ENCODE measurements at places on chromosomes 5 and 9. TPM values are rescaled to one million over a fixed set of nuclear protein-coding genes. Genes with fewer than 3 reads are reported as not detected.

- DNase-seq, result no peak
Measured at GRCh38 chr9:123978981-123979380, 32.6 kb upstream of the LHX2 start.

GRCh38 chr5:106822851-106823250, 847.9 kb downstream of the EFNA5 start:
- no peak for DNase-seq

GRCh38 chr9:98973171-98973570, 29.5 kb downstream of the COL15A1 start:
- DNase-seq, result no peak

DNA sequence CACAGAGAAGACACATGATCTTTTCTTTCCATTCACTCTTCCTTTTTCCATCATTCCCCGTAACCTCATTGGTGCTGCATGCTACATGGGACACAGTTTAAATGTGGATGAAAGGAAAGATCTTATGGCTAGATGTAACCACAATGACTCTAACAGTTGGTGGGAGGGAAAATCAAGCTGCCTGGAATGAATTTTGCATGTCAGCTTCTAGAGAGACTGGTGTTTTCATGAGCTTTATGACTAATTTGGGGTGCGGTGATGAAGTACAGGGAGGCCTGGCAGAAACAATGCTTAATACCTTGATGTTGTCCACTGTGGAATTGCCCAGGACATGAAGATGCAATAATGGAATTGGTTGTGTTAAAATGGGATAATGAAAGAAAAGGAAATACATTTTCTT, 55.9 kb upstream of the MYO10 start:
- no peak for DNase-seq

DNA sequence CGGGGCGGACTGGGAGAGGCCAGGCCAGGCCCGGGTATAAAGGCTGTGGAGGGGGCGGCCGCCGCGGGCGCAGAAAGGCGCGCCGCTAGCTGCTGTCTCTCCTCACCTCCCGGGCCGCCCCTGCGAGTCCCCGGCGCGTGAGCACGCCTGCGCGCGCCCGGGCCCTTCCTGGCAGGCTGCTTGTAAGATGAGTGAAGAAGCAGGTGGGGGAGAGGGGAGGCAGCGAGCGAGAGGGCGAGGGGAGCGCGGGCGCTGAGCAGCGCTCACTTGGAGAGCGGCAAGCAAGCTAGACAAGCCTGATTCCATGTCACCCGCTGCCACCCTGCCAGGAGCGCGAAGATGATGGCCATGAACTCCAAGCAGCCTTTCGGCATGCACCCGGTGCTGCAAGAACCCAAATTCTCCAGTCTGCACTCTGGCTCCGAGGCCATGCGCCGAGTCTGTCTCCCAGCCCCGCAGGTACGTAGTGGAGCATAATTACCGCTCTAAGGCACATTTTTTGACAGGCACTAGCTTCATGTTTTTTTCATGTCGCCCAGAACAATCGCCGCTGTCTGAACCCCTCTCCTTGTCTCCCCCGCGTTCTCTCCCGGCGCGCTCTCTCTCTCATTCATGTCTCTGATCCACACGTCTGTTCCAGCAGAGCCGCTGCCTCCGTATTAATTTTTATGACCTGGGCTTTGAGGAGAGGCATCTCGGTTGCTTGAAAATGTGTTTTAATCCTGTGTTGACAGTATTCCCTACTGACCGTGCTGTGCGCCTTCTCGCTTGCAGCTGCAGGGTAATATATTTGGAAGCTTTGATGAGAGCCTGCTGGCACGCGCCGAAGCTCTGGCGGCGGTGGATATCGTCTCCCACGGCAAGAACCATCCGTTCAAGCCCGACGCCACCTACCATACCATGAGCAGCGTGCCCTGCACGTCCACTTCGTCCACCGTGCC, at the start of gene POU4F3:
Gene POU4F3 (plus strand): TSS at position 66 of the 941 bp plus-strand sequence. CDS start 274 bp downstream, at position 340.
- no peak for DNase-seq

DNA sequence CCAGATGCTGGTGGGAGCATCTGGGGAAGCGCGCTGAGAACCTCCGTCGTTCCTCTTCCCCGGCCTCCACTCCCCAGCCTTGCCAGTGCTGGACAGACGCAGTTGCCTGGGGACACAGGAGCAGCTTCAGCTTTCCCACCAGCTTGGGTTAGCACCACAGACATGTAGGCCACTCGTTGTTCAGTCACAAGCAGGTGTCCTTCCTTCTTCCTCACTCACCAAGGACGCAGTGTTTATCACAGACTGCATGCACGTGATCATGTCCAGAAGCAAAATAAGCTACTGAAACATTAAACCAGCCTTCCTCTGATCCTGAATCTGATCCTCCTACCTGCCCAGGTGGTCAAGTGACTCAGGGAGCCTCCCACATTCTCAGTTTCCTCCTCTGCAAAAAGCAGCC, 232.9 kb downstream of the SYK start:
- no peak for DNase-seq

DNA sequence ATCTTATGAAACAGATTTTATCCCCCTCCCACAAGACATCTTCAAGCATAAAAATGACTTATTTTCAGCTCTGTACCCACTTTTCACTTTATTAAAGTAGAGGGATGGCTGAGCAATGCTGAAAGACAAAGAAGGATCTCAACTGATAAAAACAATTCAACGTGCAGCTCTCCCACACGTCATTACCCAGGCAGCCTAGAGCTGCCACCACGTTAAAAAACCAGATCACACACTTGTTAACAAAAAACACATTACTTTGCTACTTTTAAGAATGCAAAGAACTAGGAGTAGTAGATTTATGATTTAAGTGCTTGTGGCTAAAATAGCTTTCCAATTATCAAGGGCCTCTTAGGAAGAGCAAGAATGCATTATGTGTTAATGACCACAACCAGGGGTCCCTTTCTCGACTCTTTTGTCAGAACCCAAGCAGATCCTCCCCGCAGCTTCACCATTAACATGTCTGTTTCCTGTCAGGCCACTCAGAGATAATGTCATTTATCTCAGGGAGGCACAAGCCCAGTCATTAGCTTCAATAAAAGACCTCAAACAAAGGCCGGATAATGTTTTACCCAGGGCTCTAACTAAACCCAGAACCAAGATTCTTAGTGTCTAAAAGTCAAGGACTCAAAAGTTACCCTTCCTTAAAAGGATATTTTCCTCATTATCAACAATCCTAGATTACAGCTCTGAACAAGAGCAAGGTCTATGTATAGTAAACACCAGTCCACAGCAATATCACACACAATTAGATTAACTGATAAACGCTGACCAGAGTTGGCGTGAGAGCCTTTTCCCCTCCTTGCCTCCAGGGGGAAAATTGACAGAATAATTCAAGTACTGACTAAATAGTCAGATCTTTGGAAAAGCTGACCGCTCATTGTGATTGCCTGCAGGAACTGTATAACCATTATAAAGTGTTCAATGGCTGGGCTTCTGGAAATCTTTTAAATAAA, 7.5 kb downstream of the ZNF608 start:
- DNase-seq, result no peak

GRCh38 chr9:134871697-134872340, 8.8 kb upstream of the FCN2 start:
- no peak for DNase-seq

- DNase-seq, result no peak
Measured at GRCh38 chr9:87502391-87503221, 4.9 kb downstream of the DAPK1 start.

DNA sequence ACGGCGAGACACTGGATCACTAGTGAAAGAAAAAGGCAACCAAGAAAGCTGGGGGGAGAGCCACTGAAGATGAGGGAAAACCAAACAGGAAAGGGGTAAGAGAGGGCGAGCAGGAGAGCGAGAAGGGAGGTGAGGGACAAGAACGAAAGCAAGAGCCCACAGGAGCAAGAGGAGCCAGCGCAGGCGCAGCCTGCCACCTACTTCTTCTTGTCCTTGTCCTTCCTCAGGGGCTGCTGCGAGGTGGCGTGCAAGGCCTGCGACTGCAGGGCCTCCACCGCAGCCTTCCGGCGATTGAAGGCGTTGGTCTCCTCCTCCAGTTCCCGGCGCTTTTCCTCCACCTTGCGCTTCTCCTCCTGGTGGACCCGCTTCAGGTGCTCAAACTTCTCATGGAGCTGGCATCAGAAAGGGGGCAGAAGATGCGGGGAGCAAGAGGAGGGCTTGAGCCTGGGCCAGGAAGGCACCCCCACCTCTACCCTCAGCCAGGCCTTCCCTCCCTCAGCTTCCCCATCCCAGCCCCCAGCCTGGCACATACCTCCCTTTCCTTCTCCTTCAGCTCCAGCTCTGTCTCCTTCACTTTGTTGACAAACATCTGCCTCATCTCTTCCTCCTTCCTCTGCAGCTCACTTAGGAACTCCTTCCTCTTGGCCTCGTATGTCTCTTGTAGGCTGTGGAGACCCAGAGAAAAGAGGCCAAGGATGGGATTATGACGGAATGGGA, 13.5 kb downstream of the CCNI2 start:
- DNase-seq, result no peak

GRCh38 chr9:16213781-16214515, 656.5 kb downstream of the BNC2 start:
- peak; percentile 66 for DNase-seq

- no peak for DNase-seq
Measured at GRCh38 chr9:76588316-76588715, 129.3 kb downstream of the GCNT1 start.

DNA sequence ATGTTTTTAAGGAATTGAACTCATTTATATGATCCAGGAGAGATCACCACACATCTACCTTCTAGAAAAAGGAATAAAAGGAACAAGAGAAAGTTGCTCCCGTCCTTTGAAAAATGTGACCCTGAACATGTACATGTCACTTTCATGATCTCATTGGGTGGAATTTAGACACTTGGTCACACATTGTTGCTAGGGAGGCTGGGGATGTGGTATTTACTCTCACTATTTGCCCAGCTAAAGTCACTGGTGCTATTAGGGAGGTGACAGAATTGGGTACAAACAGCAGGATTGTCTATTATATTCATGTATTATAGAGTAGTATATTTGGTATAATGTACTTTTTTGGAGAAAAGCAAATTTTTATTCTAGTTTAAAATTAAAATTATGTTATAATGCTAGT, 2.1 kb upstream of the CDH10 start:
- DNase-seq, result no peak

GRCh38 chr5:8685704-8686103, 816.8 kb downstream of the MTRR start:
- DNase-seq, result no peak

GRCh38 chr9:76537150-76537646, 78.2 kb downstream of the GCNT1 start:
- peak; percentile 67 for DNase-seq

DNA sequence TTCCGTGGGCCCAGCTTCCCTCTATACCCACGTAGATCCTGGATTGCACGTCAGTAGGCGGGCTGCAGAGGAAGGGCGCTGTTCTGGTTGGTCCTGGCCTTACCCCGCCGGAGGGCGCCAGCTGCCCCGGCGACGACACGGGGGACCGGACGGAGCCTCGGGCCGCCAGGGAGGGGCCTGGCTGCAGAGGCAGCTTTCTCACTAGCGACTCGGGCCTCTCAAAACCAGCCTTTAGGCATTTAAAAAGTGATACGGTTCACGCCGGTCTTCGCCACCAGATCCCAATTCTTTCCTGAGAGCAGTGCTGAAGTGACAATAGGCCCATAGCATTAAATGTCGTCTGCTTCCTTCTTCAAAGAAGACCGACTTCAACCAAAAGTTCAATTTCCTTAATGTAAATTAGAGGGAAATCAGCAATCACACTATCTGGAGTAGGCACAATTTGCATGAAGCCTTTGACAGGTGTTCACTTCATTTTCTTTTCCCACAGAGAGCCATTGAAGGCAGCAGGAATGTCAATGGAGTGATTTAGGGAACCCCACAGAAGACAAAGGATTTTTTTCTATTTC, 17.6 kb upstream of the UBE2D2 start:
- peak; percentile 78 for DNase-seq

DNA sequence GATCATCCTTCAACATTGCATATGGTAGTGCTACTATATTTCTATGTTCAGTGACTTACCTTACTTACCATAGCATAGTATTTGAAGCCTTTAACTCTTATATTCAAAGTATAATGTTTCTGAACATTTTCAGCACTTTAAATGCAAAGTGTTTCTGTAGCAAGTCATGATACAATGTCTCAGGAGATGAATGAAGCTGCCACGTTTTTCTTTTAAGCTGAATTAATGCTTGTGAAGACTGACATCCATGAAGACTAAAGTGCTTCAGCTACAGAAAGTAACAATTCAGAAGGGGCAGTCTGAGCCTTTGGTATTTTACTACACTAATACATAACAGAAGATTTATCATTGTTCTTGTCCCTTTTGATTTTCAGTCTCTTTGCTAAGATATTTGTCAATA, 709.1 kb upstream of the ARRDC3 start:
- no peak for DNase-seq

Gene FGD3
- total RNA-seq, result 5.2 TPM

Gene BRINP1
- total RNA-seq, result 1.9 TPM

Gene OR13C9
- not detected for total RNA-seq

Gene RASGRF2
- 9.6 TPM for total RNA-seq

Gene ANGPTL2
- 51.8 TPM for total RNA-seq

Gene BAAT
- 0.16 TPM for total RNA-seq

Gene ECM2
- 14.4 TPM for total RNA-seq

Gene CACFD1
- total RNA-seq, result 9.6 TPM

Gene ATP10B
- 0.26 TPM for total RNA-seq

Gene UCK1
- total RNA-seq, result 23.3 TPM
